ENCODE measurements at places on chromosomes 5 and 9.

DNA sequence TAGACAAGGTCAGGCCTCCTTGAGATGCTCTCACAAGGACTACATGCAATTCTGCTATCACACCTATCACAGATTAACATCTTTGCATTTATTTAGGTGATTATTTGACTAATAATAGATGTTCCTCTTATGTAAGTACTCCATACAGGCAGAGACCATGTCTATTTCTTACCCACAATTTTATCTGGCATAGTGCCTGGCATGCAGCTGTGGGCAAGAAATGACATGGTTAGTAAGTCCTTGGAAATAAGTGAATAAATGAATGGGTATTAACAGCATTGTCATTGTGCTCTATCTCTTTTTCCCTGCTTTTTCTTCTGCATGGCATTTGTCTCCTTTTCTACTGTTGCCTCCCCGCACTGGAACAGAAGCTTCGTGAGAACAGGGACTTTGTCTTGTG, 49.4 kb downstream of the SLC22A5 start:
- DNase-seq, result no peak

DNA sequence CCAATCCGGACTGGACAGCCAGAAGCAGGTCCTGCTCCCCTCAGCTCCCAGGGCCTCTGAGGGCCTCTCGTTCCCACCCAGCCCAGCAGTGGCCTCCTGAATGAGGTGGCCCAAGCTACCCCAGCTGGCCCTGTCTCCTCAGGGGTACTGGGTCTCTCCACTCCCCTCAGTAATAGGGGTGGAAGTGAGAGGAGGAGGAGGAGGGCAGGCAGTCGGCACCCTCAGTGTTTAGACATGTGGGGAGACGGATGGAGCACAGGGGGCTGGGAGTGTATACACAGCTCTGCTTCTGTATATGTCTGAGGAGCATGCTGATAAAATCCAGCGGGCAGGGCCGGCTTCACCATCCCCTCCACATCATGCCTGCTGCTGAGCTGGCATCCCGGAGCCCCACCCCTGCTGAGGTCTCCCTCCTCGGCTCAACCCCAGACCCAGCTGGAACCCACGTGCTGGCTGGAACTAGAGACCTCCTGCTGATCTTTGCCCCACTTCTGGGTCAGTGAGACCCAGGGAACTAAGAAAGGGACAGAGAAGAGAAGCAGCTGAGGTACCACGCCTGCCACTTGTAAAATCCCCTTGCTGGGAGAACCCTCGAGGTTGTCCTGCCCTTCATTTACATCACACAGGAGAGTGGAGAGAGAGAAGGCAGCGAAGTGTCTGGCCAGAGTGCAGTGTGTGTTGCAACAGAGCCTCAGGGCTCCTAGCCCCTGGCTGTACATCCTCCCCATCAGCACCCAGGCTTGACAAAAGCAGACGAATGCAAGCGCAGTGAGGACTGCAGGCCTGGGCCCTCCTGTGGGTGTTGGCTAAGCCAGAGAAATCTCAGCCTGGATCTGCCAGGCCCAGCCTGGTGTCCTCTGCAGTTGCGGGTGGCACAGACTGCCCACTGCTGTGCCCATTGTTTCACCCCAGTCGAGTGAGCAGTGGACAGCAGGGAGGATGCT, 77.5 kb downstream of the PSD2 start:
- no peak for DNase-seq

GRCh38 chr5:133652951-133653759, 40.8 kb upstream of the FSTL4 start:
- DNase-seq, result no peak

GRCh38 chr9:108534741-108535140, 321.0 kb downstream of the ACTL7B start:
- no peak for DNase-seq

- DNase-seq, result peak; percentile 33
Measured at GRCh38 chr5:169701910-169702451, 64.9 kb downstream of the DOCK2 start.

DNA sequence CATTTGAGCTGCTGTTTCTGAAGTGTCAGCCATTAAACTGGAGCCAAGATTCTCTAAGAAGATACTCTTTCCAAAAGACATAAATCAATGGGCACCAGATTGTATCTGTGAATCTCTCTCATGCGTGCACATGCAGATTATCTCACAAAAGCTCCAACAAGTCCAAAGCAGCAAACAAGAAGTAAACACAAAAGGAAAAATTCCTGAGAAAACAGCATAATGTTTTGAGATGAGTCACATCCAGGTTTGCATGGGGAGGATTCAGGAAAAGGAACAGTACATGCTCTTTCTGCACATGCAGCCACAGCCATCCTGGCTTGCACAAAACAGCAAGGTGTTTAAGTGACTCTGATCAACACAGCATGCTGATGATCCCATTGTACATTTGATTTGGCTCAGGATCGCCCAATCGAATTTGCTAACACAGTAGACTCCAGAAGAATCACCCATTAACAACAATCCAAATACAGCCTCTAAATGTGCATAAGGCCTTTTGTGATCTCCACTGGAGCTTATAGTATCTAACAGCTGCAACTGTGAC, 143.1 kb downstream of the ELAVL2 start:
- no peak for DNase-seq

GRCh38 chr9:131668439-131669268, 71.2 kb downstream of the RAPGEF1 start:
- no peak for DNase-seq

GRCh38 chr5:109053995-109054417, 306.3 kb downstream of the FER start:
- DNase-seq, result no peak

DNA sequence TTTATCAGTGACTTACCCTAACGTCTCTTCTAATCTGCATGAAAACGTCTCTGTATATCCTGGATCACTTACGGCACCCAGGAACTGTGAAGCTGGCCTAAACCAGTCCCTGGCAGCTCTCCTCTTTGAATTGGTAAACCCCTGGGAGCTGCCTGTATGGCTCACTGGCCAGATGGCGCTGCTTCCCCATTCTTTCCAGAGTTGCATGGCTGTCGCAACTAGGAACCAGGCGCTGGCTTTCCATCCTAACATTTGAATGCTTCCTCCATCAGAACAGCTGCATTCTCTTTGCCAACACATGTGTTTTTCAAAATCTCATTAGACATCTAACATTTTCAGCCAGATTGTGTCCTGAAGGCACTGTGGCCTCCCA, 8.0 kb upstream of the PCA3 start:
- DNase-seq, result peak; percentile 14

DNA sequence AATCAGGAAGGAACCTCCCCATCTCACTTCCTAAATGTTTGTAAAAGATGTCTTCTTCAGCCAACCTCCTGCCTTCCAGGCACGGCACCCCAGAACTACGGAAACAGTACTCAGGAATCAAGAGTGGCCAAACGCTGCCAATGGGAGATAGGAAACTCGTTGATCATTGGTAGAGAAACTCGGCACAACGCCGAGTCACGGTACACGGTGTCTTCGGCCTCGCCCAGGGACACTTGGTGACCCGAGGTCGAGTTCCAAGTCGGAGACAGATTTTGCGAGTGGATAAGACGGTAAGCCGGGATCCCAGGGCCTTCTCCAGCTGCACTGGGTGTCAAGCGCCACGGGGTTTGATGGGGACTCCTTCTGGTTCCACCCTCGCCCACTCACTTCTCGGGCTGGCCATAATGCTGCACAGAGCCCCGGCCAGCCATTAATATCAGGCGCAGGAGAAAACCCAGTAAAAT, 343 bp downstream of the KIAA0825 start:
- DNase-seq, result peak; percentile 53

- DNase-seq, result no peak
Measured at GRCh38 chr9:36191290-36191645, 547 bp downstream of the CLTA start.

- no peak for DNase-seq
Measured at GRCh38 chr5:59532979-59533729, 360.4 kb downstream of the PDE4D start.

DNA sequence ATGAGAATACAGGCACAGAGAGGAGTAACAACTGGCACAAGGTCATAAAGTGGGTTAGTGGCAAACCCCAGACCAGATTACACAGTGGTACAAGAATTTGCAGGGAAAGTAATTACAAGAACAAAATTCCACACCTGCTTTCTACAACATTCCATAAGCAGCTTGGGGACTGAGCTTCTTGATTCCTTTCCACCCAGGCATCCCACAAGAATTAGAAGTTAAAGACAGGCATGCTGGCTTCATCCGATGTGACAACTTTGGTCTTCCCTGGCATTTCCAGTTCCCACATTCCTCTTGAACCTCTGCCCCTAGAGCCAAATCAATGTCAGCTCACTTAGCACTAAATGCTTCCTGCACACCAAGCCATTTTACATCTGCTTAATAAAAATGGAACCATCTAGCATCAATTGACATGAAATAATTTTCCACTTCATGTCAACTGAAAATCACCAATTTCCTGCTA, 435.8 kb upstream of the PAPPA start:
- DNase-seq, result no peak

- no peak for DNase-seq
Measured at GRCh38 chr5:127386557-127386956, 96.0 kb downstream of the MEGF10 start.

GRCh38 chr5:25544652-25545249, 900.0 kb upstream of the CDH10 start:
- DNase-seq, result no peak

DNA sequence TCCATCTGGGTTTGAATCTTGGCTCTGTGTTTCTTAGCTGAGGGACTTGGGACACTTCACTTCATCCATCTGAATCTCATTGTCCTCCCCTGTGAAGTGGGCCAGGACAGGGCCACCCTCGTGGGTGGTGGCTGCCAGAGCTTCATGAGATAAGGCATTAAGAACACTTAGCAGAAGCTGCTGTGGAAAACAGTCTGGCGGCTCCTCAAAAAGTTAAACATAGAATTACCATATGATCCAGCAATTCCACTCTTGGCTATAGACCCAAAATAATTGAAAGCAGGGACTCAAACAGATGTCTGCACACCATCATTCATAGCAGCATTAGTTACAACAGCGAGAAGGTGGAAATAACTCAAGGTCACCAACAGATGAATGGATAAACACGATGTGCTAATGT, 42.4 kb upstream of the GGTA1 start:
- DNase-seq, result no peak

GRCh38 chr9:581673-582497, 259.6 kb upstream of the DMRT1 start:
- no peak for DNase-seq

DNA sequence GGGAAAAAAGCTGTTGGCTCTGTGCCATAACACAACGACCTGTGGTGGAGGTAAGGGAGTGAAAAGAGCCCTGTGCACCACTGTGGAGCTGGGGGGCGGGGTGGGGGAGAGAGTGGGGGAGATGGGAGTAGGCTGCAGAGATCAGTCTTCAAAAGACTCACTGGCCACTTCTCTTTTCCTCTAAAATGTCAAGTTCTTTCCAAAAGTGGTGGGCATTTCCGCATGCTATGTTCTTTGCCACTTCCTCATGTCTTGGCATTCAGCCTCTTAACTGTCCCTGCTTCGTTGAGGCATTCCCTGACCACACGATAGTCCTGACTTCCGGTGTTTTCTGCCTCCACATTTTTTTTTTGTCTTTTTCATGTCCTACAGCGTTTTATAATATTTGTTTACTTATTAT, 2.4 kb upstream of the PPP2R2B start:
- no peak for DNase-seq

DNA sequence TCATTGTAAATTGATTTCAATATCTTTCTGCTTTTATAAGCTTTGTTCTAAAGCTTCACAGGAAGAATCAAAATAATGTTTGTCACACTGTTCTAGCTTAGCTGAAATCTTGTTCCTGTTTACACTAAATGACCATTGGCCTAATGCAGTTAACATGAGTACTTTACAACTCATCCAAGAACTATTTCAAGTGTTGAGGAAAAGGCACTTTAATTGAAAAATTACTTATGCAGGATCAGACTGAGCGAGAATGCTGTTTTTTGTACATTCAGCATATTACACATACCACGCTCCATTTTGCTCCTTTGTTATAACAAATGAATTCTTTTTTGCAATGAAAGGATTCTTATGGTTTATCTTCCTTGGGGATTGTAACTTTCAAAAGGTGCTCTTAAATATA, 22.4 kb upstream of the SMIM15 start:
- no peak for DNase-seq

- DNase-seq, result no peak
Measured at GRCh38 chr5:23405316-23406068, 101.9 kb upstream of the PRDM9 start.

GRCh38 chr9:109907810-109908458, 127.9 kb downstream of the PALM2AKAP2 start:
- DNase-seq, result no peak

DNA sequence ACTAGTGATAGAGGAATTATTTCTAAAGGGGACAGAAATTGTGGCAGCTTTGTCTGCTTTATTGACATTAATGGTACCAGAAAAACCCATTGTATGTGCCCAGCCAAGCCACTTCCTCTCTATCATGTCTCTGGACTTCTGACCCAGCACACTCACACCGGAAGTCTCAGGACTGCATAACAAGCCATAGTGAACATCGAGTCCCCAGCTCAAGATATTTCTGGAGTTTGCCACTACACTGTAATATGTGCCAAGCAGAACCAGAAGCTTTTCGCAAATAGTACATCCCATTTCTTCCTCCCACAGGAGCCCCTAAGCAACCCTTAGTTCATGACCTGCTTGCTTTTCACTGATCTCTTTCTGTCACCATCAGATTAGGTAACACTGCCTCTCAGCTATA, 187.4 kb upstream of the GHR start:
- no peak for DNase-seq

DNA sequence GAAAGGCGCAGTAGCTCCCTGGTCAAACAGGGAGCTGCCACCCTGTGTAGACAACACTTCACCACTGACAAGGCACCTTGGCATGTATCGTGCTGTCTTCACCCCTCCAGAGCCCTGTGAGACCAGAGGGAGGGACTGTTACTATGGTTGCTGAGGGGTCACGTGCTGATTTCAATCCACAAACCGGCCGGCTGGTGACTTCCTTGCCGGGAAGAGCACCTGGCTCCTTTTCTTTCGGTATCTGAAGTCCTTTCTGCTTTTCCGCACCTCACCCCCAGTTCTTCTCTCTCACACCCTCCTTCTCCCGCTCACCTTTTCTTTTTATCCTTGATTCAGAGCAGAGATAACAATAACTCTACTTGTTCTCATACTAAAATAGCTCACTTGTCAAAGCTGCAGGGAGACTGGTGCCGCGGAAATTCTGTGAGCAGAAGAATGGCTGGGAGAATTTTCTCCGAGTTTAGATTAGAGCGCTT, 327.2 kb downstream of the ZSWIM6 start:
- peak; percentile 64 for DNase-seq

DNA sequence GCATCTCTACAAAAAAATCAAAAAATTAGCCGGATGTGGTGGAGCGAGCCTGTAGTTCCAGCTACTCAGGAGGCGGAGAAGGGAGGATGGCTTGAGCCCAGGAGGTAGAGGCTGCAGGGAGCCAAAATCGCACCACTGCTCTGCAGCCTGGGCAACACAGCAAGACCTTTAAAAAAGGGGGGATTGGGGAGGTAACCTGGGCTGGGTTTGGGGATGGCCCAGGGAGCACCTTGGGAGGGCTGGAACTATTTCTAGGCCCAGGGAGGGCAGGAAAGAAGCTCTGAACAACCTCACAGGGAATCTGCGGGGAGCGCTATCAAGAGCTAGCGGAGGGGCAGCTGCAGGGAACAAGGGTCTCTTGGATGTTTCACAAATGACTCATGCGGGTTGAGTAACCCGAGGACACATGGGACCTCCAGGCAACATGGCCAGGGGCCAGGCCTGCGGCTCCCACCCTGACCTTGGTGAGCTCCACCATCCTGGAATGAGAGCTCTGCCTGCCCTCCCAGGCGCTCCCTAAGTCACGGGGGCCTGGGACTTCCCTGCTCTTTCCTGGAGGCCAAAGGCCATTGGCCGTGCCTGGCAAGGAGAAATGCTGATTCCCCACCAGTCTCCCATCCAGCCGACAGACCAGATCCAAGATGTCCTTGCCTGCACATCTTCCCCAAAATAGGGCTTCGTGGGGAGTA, 23.4 kb downstream of the SARDH start:
- no peak for DNase-seq

Measured in putamen (tissue), 1 donor.